ENCODE measurements at places on chromosomes 2 and 18. TPM values are rescaled to one million over a fixed set of nuclear protein-coding genes. Genes with fewer than 3 reads are reported as not detected.

DNA sequence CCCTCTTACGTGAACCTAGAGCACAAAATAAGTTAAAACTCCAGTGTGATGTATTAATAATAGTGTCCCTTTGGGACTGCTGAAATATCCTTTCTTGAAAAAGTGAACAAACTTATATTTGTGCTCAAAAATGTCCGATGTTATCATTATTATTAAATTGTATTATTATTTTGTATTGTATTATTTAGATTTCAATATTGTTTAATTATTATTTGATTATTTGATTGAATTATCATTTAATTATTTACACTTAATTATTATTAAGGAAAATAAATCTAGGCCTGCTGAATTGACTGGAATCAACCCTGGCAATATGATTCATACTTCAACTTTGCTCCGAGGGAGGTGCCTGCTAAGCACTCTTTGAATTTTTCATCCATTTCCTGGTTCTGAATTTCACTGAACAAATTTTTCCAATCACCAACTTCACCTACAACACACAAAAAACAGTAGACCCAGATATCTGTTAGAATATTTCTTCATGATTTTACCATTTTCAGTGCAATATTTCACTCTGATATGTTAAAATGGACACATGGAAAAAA lies 10.9 kb upstream of the EIF2AK2 start:
- DNase-seq: no peak

- DNase-seq: peak; percentile 83
Observed at GRCh38 chr2:134917888-134918525, 615 bp upstream of the CCNT2 start.

DNA sequence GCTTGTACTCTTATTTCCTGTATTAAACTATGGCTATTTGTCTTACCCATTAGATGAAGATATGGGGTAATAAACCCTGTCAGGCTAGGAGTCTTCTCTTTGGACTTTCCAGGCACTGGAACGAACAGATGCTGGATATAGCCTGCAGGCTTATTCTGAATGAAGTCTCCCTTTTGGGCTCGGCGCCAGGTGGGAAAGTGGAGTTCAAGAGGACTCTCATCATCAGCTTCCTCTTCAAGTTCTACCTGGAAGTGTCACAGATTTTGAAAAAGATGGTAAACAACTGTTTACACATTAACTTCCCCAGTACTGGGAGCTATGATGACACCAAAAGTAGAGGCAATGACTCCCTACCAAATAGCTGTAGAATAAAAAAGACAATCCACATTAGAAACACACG lies 27.9 kb downstream of the AOX1 start:
- DNase-seq: no peak

PPIG gene
- total RNA-seq: 65.7 TPM

GPR35 gene
- total RNA-seq: 9.0 TPM

DNA sequence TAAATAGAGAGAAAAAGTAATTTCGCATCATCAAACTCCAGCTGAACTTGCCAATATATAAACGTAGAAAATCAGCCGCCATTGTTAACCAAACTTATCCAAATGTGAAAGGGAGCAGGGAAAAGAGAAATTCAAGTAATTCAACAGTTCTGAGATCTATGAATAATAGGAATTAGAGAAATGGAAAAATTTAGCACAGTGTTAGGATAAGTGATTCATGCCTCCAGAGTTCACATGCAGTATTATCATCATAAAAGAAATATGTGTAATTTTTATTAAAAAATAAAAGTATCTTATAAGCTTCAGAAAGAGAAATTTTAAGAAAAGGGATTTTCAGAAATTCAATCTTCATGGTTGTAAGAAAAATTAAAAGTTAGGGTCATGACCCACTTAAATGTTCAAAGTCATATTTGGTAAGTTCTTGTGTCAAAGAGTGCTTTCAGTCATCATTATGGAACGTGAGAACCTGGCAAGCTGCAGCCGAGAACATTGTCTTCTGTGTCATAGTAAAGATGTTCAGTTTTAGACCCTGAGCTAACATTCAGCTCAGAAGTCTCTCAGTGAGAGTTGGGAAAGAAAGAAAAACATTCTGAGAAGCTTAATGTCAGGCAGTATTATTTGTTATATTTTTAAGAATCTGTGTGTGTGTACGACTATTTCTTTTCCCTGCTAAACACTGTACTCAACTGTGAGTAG lies 414.3 kb upstream of the RGPD4 start:
- DNase-seq: no peak

ATP5MC3 gene
- total RNA-seq: 409 TPM

DNA sequence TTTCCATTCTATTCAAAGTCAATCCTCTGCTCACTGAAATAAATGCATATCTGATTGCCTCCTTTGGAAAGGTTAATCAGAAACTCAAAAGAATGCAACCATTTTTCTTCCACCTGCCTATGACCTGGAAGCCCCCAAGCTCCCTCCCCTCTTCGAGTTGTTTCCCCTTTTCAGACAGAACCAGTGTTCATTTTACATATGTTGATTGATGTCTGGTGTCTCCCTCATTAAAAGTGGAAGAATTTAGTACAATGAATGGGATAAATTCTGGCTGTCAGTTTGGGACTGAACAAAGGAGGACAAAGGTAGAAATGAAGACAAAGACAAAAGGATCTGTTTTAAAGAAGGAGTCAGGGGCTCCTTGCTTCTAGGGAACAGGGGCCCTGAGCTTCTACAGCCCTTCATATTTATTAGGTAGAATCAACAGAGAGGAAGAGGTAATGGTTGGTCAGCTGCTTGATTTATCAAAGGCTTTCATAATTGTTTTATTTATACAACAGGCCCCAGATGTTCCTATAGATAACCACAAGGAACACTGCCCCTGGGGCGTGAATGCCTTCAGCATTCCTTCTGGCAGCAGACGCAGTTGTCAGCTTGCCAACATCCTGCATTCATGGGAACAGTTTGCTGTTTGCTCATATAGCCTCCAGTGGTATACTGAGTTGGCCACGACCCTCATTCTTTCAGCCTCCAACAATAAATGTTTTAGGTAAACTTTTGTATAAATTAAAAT lies 949.8 kb upstream of the LRATD1 start:
- DNase-seq: no peak

- DNase-seq: no peak
Observed at GRCh38 chr18:70195852-70196434, 9.5 kb downstream of the RTTN start.

DCC gene
- total RNA-seq: not detected

OR6B2 gene
- not detected for total RNA-seq

- DNase-seq: no peak
Observed at GRCh38 chr18:40851014-40851429, 1104.0 kb upstream of the PIK3C3 start.

DNA sequence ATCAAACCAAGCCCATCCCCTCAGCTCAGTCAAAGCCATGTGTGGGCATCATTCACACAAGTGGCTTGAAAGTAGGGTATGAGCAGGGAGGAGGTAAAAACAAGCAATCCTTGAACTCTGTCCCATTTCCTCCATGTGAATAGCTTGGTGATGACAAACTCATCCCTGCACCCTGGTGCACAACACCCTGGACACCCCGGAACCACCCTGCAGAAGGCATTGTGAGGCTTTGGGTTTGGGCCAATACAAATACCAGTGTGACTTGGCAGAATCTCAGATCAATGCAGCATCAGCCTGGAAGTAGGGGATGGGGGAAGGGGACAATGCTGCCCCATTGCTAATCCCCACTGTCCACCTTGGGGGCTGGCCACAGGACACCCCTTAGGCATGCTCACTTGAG lies 28.6 kb downstream of the TGFA start:
- no peak for DNase-seq

GRCh38 chr18:55266981-55267380 lies 307.7 kb upstream of the CCDC68 start:
- DNase-seq: no peak

- no peak for DNase-seq
Observed at GRCh38 chr2:122960759-122961641, 1064.1 kb upstream of the CNTNAP5 start.

PROC gene
- 0.13 TPM for total RNA-seq

GRCh38 chr2:212005085-212005671 lies 533.4 kb downstream of the ERBB4 start:
- no peak for DNase-seq

DNA sequence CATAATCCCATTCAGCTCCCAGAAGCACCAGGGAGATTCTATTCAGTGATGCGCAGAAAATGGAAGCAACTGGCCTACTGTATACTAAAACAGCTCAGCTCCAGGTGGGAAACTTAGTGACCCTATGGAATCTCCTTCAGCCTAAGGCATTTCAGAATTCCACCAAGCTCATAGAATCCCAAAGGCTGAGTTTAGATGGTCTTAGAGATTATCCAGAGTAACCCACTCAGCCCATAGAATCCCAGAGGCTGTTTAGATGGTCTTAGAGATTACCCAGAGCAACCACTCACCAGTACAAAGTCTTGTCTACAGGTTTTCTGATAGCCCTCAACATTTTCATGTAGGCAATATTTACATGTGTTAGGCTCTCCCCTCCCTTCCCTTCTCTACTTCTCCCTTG lies 232.0 kb upstream of the SLC14A2 start:
- no peak for DNase-seq

- DNase-seq: no peak
Observed at GRCh38 chr2:206422493-206422892, 20.8 kb upstream of the ADAM23 start.

SLC16A14 gene
- total RNA-seq: 0.27 TPM
